NCI-H2107 (cell line): ENCODE measurements at places on chromosomes 6 and 20.

GRCh38 chr6:156988276-156989158, 211.3 kb downstream of the ARID1B start:
- DNase-seq, result no peak

GRCh38 chr6:52712136-52712535, 41.2 kb downstream of the TMEM14A start:
- no peak for DNase-seq

DNA sequence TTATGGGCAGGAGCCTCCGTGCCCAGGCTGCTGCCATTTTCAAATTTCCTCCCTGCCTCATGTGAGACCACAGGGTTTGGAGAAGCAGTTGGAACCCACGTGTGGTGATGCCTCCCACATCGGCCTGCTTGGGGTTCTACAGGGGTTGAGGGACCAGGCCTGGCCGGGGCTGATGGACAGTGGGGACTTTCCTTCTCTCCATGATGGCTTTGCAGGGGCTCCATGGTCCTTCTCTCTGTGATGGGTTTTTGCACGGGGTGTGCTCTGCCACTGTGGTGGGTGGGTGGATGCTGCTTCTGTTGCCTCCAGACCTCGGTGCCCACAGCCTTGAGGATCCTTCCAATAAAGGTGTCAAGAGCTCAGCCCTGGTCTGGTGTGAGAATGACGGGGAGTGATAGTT, 54.4 kb downstream of the ADNP start:
- DNase-seq, result no peak

DNA sequence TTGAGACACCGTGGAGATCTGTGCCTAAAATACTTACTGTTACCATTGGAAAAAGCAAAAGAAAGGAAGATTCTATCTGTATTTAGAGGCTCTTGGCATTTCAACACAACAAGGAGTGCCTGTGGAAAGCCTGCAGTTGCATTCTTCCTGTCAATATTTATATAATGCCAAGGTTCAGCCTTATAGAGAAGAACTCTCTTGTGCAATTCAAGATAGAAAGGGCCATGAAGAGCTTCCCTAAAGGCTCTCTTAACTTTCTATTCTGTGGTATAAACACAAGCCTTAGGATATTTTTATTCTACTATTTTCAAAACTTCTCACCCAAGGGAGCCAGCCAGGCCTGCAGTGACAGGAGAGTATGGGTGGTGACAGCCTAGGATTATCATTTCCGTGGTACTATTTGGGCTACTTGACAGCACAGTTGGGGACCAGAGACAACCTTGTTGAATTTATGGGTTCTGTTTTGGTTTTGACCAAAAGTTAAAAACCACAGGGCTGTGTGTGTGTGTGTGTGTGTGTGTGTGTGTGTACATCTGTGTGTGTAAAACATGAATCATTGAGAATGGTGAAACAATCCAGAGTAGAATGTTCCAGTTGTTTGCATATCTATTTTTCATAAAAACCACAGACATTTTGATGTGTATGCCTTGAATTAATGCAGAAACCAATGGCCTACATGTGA, 700.9 kb upstream of the SLC35B3 start:
- DNase-seq, result no peak

DNA sequence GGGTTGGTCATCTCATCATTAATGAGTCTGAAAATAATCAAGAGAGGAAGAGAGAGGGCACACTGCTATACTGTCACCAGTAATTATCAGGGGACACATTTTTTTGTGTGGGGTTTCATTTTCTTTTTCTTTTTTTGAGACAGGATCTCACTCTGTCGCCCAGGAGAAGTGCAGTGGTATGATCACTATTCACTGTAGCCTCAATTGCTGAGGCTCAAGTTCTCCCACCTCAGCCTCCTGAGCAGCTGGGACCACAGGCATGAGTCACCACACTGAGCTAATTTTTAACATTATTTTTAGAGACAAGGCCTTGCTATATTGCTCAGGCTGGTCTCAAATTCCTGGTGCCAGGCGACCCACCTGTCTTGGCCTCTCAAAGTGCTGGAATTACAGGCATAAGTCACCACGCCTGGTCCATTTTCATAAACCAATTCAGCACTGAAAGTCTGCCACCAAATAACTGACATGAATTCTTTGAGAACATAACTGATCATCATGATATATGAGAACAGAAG, 43.3 kb downstream of the EPHA7 start:
- DNase-seq, result no peak

DNA sequence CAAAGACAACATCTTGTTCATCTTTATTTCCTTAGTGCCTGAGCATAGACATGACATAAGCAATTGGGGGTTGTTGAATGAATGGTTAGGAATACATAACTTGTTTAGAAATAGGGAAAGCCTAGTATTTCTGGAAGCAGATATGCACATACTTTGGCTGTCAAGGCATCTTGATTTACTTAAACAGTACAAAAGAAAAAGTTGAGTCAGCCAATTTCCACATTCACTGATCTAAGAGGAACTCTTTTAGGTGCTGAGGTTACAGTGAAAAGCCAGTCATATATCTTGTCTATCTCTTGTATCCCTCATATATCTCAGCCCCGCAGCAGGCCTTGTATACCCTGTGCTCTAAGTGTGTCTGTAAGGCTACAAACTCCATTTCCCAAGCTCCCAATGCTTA, 11.6 kb downstream of the ZKSCAN4 start:
- DNase-seq, result no peak

- DNase-seq, result no peak
Observed at GRCh38 chr6:47064274-47064673, 22.1 kb upstream of the ADGRF1 start.

DNA sequence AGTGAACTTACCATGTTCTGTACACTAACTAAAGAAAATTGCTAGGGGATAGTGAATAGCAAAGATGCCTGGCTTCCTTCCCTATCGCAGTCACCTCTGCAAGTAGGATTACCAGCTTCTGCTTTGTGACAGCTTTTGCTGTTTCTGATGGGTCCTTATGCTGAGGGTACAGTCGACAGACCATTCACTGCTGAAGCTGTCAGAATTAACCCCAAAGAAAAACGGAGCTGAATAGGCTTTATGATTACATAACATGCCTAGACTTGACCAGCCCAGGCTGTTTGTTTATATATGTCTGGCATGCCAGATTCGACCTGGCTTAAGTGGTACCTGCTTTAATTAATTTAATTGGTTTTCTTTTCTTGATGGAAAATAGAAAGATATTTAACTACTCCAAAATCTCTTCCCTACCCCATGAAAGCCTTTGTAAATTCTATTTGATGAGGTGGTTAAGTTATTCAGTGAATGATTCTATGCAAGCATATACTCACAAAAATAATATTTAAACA, 21.7 kb upstream of the PRELID3B start:
- DNase-seq, result no peak

- no peak for DNase-seq
Observed at GRCh38 chr20:60050193-60050947, 92.1 kb downstream of the CDH26 start.

DNA sequence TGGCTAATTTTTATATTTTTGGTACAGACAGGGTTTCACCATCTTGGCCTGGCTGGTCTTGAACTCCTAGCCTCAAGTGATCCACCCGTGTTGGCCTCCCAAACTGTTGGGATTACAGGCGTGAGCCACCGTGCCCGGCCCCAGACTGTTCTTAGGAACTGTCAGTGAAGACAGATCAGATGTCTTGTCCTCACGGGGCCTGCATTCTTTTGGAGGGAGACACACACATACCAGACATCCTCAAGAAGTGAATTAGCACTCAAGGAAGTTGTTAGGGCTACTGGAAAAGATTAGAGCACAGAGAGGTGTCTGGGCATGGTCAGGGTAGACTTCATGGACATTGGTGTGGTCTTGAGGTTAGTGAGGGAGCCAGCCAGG, 10.3 kb upstream of the LPIN3 start:
- no peak for DNase-seq

GRCh38 chr6:150128425-150128824, 14.4 kb upstream of the PPP1R14C start:
- DNase-seq, result no peak

GRCh38 chr6:113903666-113904330, 46.7 kb downstream of the MARCKS start:
- DNase-seq, result no peak

- DNase-seq, result no peak
Observed at GRCh38 chr6:11586536-11586935, 49.0 kb downstream of the TMEM170B start.

DNA sequence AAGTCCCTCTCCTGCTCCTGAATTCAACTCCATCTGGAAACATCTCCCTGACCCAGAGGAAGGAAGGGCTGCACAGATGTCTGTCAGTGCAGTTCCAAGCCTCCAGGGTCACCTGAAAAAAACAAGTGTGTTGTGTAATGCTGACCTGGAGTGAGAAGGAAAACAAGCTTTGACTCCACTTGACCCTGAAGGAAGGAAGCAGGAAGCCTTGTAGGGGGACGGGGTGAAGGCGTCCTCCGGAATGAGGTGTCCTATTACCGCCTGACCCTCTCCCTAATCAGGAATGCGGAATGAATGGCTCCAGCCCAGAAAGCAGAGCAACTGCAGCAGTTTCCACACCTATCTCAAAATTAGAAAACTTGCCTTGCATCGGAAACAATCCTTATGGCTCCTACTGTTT, 13.9 kb upstream of the ADGRF5 start:
- DNase-seq, result no peak

DNA sequence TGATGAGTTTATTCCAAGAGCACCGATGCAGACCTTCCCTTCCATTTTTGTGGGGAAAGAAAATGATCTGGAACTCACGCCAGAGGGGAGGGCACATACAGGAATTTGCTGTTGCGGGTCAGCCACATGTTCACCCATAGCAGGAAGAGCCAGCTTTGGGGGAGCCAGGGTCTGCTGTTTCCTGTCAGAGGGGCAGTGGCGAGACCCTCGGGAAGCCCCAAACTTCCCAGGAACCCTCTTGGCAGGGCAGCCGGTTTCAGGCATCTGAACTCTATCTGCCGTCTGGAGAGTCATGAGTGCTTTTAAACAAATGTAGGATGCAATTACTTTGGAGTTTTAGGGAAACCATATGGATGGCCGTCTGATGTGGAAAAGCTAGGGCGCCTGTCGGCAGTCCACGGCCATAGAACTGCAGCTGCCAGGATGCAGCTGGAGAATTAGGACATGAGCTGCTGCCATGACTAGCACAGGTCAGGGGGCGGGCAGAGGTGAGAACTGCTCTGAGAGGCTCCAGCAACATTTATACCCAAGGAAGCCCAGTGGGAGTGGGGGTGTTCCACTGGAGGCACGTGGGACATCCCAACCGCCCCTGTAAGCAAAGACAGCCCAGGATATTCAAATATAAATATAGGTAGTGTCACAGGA, 14.8 kb upstream of the SERPINB9 start:
- no peak for DNase-seq

DNA sequence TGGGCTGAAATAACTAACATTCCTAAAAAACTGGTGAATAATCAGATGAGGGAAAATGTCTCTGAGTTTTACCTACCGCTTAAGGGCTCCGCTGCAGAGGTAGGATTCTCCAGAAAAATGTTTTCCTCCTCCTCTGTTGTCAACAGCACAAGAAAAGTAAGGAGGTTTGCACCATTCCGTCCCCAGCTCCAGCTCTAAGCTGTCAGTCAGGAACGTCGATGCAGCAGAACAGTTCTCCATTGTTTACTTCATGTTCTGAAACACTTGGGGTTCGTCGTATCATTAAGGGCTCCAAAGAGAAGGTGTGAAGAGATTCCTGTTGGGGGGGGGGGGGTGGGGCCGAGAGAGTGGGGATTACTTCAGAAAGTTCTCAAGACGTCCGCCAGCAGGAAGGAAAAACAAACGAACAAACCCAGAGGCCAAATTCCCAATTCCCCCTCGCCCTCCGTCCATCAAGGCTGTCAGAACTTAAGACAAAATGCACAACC, 734 bp downstream of the MMS22L start:
- DNase-seq, result no peak

DNA sequence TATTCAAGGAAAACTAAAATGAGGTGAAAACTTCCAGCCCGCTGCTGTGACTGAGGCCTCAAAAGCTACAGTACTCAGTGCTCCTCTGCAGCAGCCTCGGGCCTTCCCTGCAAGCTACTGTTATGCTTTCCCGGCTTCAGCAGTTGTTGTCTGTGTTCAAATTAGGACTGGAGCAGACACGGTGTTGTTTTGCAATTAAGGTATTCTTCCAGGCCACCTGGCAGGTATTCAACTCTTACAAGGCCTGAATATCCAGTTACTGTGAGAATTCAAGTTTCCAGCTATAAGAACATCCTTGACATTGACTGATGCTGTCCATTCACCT, 10.7 kb downstream of the TXNDC5 start:
- no peak for DNase-seq
